ENCODE measurements at places on chromosomes 2 and 18.
A peak's percentile ranks its signal among the peaks of the same experiment; 100 is the strongest.

DNA sequence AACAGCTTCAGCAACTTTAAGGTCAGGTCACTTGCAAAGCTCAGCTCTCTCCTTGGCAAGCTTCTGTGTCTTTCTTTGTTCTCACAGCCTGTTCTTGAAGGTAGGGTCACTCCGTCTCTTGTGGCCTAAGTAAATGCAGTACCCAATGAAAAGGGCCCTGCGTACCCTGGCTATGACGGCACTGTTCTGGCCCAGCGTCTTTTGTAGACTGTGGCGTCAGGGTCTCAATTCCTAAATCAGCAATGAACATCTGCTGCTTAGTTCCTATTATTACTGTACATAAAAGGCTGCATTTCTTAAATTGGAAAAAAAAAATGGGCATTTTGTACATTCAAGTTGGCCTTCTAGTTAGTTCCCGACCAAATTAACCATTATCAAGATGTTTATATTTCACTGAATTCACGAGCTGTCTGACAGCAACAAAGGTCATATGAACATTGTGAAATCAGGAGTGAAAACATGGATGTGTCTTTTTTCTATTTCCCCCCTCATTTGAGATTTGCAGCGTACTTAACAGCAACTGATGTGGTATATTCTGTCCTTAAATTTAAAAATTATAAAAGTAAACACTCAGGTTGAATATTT is 17.0 kb upstream of the MTCL1 start:
- no peak for DNase-seq

DNA sequence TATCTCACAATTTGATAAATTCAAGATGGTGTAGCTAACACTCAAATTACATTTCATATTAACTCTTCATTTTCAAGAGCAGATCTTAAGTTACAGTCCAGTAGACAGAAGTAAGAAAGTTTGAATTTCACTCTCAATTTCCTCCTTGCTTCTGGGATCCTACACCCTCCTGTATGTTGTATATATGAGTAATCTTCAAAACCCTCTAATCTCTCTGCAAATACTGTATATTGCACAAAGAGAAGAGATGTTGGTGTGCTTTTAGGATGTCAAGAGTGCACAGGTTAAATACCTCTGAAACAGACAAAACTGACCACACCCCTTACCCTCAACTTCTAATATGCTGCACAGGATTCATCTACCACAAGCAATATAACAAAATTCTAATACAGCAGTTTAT is 6.7 kb downstream of the CHST9 start:
- DNase-seq: no peak

DNA sequence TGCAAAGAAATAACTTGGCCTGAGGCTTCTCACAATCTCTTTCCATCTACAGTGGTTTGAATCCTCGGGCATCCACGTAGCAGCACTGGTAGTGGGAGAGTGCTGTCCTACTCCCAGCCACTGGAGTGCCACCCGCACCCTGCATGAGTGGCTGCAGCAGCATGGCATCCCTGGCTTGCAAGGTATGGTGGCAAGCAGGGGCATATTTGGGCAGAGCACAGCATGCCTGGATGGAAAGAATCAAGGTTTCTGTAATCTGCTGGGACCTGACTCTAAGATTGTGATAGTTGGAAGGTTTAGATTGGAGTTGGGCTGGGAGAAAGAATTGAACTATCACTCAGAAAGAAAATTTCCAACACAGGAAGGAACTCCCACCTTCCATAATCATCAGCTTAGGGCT is 4.0 kb downstream of the CAD start:
- DNase-seq: no peak

- DNase-seq: no peak
Measured at GRCh38 chr2:177753682-177754491, 318.7 kb downstream of the PDE11A start.

GRCh38 chr2:11778416-11778815 is 32.0 kb downstream of the LPIN1 start:
- no peak for DNase-seq

GRCh38 chr2:145563741-145564615 is 1044.1 kb upstream of the ZEB2 start:
- peak; percentile 56 for DNase-seq

DNA sequence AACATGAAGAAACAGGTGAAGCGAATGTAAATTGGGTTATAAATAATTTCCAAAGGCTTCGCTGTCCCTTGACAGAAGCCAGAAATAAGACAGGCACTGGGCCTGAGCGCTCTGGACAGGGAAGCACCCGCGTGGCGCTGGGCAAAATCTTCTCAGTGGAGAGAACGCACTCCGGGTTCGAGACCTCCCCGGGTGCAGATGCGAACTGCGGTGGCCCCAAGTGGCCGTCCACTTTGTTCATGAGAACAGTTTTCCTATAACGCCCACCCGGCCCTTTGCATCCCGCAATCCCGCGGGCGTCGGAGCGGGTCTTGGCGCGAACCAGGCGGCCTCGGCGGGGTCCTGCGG is 651 bp upstream of the DPYSL5 start:
- DNase-seq: no peak

DNA sequence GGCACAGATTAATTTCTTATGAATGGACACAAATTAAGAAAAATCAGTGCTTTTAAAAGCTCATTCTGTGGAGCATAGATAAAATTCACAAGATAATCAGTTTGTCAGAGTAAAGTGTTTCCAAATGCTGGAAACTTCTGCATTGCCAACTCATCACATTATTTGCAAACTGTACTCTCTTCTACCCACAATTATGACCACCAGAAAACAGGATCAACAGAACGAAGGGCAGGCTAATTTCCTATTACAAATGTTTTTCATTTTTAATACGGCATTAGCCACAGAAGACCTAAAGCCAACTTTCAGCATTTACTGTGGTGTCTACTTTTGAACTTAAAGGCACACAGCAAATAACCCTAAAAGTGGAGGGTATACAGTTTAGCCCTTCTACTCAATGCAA is 6.0 kb downstream of the IRS1 start:
- no peak for DNase-seq

DNA sequence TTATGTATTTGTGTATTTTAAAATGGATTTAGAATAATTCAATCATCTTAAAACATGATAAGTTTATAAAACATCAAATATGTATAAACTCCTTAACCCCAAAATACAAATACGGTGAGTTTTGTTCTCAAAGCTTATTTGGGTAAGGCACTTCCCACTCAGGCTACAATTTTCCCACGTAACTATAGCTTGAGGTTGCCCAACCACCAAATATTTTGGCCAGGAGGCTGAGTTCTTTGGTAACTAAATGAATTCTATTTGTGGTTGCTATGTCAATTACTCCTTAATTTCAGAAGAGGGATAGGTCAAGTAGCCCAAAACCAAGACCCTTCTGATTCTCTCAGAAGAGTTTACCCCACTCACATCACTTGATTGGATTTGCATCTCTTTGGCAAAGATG is 70.4 kb downstream of the MYL12B start:
- DNase-seq: no peak

Measured in upper lobe of left lung (tissue), 6 donors.